ENCODE measurements at places on chromosomes 11 and 22.
A peak's percentile ranks its signal among the peaks of the same experiment; 100 is the strongest.

DNA sequence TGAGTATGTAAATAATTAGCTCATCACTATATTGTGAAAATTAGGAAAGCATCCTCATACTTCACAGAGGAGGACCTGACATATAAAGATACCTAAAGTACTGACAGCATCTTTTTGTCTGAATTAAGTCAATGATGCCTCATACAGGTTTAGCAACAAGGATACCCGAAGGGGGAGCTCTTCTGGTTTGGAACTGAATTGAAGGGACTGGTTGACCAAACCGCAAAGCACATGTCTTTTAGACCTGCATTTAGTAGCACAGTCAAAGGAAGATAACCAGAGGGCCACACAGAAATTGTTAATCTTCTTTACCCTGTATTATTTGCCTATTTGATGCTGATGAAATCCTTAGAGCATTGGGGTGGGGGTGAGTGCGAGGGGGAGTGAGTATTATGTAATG is 12.9 kb upstream of the WT1 start:
- DNase-seq, result no peak

- no peak for DNase-seq
Measured at GRCh38 chr11:116507849-116508695, 264.7 kb downstream of the BUD13 start.

GRCh38 chr11:76919887-76920746 is 59.4 kb downstream of the ACER3 start:
- peak; percentile 79 for DNase-seq

- no peak for DNase-seq
Measured at GRCh38 chr22:28949788-28950187, 66.4 kb downstream of the ZNRF3 start.

DNA sequence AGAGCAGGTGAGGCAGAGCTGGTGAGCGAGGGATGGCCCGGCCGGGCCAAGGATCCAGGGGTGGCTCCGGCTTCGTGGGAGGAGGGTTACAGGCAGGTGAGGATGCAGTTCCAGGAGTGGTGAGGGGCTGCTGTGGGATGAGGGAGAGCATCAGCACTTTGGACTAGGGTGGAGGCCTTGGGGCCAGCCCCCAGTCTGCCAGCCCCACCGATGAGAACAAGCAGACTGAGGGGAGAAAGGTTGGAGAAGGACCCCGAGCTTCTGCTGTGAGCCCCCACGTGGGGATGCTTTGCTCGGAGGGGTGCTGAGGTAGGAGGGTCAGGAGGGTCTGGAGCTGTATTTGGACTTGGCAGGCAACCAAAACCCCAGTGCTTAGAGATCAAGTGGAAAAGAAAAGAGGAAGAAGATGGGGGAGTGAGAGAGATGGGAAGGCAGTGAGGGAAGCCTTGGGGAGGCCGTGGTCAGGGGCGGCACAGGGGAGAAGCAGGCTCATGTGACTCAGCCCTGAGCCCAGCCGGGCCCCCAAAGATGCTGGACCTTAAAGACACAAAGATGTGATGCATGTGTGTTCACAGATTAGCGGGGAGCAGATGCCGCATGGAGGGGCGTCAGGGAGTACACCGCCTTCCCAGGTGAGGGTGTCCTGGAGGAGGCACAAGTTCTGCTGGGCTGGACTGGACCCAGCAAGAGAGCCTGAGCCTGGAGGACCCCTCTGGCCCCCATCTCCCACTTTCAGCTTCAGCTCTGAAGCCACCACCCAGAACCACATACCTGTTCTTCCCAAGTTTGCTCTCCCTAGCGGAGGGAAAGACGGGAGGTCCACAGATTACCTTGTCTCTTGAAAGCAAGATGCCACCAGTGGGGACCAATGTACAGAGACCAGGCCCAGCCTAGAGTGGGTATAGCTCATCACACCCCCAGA is 91.3 kb downstream of the CDKN1C start:
- DNase-seq, result no peak

DNA sequence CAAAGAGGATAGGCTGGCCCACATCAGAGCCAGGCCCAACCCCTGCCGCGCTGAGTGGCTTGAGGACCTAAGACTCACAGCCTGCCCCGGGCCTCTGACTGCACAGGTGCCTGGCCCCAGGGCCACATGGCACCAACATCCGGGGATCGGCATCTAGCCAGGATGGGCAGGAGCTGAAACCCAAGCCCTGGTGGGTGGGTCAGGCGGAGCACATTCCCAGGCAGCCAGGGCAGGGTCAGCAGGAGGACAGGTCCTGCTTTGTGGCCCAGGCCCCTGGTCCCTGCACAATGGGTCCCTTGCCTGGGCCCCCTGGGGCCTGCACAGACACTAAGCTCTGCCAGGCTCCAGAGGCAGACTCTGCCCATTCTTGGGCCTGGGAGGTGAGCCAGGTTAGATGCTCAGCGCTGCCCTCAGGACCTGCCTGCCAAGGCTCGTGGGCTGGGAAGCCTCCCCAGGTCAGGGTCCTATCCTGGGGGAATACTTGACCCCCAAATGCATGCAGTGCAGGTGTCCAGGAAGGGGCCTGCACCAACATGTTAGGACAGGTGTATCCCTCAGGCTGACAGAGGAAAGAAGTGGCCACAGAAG is 33.5 kb downstream of the ARVCF start:
- DNase-seq, result no peak

DNA sequence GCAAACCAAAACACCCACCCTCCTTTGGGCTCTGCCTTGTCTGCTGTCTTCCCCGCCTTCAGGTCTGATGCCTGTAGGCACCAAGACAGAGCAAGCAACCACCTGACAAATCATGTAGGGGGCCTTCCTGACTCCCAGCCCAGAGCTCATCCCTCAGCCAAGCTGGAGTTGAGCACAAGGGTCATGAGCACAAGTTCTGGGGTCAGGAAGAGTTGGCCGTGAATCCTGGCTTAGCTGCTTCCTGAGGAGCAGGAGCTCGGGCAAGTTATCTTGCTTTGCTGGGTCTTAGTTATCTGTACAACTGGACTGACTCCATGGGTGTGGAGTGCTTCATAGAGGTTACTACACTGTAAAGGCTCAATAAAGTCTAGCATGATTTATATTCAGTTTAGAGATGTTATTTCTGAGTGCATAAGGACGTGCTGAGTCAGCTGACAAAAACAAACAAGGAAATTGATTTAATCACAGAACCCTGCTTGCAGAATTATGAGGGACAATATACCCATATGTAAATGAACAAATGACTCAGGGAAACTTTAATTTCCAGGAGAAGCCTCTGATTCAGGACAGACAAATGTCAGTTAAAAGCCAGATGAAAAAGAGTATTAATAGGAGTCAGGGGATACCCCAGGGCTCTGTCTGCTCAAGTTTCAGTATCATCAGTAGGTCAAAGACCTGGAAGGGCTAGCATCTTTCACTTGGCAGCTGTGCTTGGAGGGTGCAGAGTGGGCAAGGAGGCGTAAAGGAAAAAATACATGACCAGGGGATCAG is 15.0 kb upstream of the APOA1 start:
- DNase-seq, result no peak

DNA sequence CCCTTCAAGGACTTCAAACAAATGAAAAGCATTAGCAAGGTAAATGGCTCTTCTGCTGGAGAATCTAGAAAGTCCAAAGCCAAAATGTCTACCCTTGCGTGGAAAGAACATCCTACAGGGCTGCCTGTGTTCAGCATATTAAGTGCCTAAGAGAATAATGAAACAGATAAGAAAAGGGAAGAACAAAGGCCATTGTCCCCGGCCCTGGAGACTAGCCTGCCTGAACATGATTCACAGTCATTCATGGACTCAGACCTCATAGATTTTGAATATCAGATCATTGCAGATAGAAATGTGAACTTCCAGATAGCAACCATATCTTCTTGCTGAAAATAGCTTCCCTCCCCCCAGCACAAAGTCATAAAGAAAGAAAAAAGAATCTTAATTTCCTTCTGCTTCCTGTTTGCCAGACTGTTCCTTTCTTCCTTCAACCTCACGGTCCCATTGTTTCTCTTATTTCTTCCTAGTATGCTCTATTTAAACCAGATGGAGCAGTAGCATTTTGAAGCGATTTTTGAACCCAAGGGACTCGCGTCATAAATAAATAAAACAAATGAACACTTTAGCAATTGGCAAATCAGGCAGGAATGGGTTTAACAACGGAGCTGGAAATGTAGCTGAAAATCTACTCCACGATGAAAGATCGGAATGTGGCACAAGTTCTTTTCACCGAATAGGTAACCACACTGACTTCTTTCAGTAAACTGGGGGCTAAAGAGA is 408.2 kb upstream of the CCDC90B start:
- DNase-seq, result no peak

GRCh38 chr11:26106726-26107125 is 225.2 kb upstream of the ANO3 start:
- DNase-seq, result no peak

DNA sequence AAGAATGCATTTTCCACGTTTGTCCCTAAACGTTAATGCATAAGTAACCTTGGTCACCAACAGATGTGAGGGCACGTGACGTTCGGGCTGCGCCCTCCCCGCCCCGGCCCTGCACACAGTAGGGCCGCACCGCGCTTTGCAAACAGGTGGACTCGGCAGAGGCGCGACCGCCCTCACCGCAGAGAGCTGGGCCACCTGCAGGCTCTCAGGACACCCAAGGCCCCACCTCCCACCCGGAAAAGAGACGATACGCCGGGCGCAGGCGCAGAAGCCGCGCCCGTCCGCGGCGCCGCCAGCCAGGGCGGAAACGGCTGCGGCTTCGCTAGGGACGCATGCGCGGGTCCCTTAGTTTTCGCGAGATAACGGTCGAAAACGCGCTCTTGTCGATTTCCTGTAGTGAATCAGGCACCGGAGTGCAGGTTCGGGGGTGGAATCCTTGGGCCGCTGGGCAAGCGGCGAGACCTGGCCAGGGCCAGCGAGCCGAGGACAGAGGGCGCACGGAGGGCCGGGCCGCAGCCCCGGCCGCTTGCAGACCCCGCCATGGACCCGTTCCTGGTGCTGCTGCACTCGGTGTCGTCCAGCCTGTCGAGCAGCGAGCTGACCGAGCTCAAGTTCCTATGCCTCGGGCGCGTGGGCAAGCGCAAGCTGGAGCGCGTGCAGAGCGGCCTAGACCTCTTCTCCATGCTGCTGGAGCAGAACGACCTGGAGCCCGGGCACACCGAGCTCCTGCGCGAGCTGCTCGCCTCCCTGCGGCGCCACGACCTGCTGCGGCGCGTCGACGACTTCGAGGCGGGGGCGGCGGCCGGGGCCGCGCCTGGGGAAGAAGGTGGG is at the start of gene FADD:
FADD (plus strand) TSS at position 377 of the 831 bp plus-strand sequence; CDS start at position 541, 164 bp downstream.
- peak; percentile 86 for DNase-seq

DNA sequence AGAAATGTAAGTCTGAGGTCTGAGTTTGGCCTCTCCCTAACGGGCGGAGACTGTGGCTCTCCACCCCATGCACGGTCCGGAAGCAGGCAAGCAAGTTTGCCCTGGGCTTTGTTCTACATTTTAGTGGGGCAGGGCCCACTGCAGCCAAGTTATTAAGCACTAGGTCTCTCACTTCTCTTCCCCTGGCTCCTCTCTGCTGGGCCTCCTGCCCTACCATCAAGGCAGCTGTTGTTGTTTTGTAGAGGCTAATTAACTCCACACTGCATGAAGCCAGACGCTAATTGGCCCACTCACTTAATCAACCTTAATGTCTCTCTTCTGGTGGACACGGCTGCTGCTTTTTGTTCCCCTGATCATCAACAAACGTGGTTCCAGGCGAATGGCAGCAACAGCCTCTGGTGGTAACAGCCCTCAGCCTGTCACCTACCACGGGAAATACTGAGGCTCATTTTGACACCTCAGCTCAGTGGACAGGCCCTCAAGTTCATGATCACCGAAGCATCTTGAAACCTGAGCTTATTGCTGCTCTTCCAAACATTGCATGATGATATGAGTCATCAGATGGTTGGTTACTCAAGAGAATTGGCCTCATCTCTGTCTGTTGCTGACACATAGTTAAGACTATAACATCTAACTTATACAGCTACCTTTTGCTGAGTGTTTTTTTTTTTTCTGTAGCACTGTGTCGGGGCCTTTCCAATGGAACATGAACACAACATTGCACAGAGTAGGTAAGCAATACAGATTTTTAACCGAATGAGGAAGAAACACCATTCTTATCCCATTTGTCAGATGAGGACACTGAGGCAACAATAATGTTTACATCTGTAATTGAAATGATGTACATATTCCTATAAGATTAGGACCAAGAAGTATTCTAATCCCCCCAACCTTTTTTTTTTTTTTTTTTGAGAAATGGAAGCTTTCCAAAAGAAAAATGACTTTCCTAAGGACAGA is 20.8 kb upstream of the LMO2 start:
- peak; percentile 57 for DNase-seq

DNA sequence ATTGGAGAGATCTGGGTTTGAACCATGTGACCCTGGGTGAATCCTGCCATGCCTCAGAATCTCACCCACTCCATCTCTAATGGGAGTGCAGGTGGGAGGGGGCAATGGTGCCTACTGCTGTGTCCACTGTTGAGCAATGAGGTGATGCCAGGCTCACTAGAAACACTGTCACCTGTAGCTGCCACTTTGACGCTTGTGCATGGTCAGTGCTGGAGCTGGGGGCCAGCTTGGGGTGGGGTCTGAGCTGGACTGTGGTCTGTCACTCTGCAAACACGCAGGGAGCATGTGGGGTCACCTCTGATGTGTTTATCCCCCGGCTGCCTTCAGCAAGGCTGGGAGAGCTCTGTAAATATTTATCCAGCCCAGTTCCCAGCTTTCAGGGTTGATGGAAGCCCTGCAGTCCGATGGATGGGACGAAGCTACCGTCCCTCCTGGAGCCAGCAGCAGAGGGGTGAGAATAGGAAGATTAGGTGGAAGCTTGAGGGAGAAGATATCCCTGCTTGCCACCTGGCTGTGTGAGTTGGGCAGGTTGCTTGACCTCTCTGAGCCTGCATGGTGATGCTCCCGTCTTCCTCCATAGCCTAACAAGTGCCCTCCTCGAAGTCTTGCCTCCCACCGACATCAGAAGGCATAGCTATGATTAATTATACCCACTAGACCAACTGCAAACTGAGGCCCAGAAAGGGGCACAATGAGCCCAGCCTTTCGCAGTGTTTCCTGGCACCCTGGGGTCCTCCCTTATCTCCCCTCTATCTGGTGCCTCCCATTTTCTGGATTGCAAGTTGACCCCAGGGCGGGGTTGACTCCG is 1.7 kb downstream of the MMP11 start:
- DNase-seq, result no peak

DNA sequence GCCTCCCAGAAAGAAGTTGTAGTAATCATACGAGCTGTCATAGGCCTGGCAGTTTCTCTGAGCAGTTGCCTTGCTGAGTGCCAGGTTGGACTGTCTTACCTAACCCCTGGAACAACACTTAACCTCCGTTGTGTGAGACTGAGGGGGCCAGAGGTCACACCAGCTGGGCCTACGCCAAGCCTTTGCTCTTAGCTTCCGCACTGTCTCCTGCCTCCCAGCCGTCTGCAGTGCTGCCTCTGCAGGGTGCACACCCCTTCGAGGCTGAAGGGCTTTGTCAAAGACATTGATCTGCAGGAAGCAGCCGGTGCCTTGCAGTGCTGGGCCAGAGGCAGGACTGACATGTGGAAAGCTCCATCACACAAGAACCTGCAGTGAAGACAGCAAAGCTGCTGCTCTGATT is 16.7 kb downstream of the TAB1 start:
- no peak for DNase-seq

All from NCI-H2107 (cell line).